ENCODE measurements at places on chromosomes 1 and 21. TPM values are rescaled to one million over a fixed set of nuclear protein-coding genes. Genes with fewer than 3 reads are reported as not detected.

The TMEM79 gene
- total RNA-seq: 6.3 TPM

The CD1D gene
- total RNA-seq: not detected

The PTP4A2 gene
- total RNA-seq: 267 TPM

The COL9A2 gene
- 2.4 TPM for total RNA-seq

The GRHL3 gene
- total RNA-seq: 1.0 TPM

GRCh38 chr1:89649783-89650182 lies 16.9 kb downstream of the LRRC8C start:
- no peaks in the 10 kb centered on the region for H3K4me1 ChIP-seq
- no peaks in the 10 kb centered on the region for H3K27me3 ChIP-seq
- no peaks in the 10 kb centered on the region for H3K36me3 ChIP-seq

DNA sequence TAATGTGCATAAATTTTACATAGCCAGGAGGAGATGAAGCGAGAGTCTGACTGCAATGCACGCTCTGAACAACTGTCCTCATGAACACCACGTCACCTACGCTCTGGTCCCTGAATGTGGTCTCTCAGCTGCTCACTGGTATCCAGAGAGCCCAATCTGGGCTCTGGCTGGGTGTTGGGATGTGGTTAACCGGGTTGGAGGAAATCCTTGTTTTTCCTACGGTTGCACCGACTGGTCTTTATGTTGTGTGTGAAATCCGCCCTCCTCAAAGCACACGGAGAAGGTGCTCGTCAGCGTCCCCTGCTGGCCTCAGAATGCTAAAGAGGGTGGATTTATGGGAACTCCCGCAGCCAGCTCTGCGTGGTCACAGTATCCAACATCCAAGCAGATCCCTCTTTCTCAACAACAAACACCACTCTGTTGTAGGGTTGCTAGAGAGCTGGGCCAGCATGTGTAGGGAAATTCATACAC lies 51.8 kb upstream of the FAM89A start:
- no peaks in the 10 kb centered on the region for H3K36me3 ChIP-seq
- no peak overlapping the region for H3K27ac ChIP-seq
- H3K27me3 ChIP-seq: no peaks in the 10 kb centered on the region
- peaks cover 7% of the 10 kb centered on the region for H3K4me1 ChIP-seq
- no peak overlapping the region for H3K4me3 ChIP-seq

DNA sequence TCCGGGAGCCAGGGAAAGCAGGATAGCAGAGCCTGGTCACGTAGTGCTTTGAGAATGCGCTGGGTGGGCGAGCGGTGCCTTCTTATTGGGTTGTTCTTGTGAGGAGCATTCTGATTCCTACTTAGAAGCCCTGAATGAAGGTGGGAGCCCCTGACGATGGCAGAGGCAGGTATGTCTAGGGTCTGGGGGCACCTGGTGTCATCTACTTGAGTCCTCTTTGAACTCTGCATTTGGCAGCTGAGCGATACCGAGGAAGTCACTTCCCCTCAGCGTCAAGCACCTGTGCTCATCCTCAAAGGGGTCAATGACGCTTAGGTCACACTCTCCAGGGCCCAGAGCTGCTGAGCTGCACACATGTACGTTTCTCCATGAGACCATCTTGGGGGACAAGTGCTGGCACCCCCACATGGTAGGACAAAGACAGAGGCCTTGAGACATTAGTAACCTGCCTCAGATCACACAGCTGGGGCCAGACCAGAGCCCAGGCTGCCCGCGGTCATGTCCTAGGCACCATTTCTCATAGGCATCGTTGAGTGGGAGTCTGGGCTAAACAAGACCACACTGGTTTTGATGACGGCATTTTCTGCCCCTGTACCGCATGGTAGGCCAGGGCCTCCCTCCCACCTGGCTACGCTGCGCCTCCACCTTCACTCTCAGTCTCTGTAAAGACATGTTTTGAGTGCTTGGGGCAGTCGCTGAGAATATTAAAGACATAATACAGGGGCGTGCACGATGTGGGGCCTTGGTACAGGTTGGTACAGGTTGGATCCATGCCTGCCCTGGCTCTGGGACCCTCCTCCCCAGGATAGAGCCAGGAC lies 69.1 kb upstream of the ABCG1 start:
- H3K4me3 ChIP-seq: no peak overlapping the region
- H3K27me3 ChIP-seq: no peaks in the 10 kb centered on the region
- H3K27ac ChIP-seq: no peak overlapping the region
- H3K36me3 ChIP-seq: no peaks in the 10 kb centered on the region
- 0 out of 2 replicates have a peak, but pooled peaks cover 2% of the 10 kb centered on the region for H3K4me1 ChIP-seq
- no peak for DNase-seq

DNA sequence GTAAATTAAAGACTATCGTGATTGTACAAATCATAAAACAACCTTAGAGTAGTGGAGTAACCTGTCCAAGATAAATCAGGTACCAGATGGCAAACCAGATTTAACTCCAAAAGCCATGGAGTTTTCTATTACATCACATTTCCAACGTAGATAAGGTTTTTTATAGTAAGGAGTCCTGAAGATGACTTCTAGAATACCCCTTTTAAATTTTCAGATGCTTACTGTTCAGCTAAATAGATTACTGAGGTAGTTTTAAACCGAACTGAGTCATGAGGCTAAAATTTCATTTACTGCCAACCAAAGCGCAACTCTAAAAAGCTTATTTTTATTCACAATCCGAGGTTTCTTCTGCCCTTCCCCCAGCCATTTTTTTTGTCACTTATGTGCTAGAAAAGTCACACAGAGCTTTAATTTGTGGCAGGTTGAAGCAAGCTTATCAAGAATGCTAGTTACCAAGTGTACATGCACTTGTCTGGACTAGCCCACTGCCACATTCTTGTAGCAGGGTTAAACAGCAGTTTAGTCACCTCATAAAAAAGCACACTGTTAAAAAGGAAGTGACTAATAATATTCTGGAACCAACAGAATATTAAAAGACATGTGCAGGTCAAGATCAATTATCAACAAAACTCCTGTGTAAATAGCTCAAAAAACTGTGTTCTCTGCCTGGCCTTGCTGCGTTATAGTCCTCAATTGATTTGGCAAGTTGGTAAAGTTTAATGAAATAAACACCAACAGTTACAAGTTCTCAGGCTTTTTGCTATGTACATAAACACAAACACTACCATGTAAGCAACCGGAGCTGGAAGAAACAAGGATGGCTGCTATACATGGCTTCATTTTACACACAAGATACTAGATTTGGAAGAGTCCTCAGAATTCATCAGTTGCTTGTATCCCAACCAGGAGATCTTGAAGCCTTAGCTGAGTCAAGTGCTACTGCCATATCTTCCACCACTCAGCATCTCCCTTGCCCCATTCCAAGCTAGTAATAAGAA lies 180.3 kb upstream of the DMRTA2 start:
- peak; percentile 40 for DNase-seq
- H3K27me3 ChIP-seq: no peaks in the 10 kb centered on the region
- 0 out of 2 replicates have a peak overlapping the region, but pooled peaks have one; percentile 4 for H3K4me3 ChIP-seq
- peaks cover 19% of the 10 kb centered on the region for H3K4me1 ChIP-seq
- H3K27ac ChIP-seq: peak overlapping the region; percentile 57

DNA sequence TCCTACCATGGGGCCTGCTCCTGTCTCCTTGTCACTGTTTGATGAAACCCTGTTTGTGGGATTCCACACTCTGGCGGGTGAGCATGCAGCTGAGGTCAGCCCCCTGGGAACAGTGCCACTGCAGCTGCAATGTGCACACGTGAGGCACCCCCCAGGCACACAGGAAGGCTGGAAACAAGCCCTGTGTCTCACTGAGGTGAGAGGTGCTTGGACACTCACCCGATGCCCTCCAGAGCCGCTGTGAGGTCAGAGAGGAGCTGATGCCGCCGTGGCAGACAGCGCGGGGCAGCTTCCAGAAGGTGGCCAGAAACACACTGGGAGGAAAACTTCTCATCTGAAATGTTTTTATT lies 49.7 kb downstream of the SLX9 start:
- no peak overlapping the region for H3K27ac ChIP-seq
- no peak for DNase-seq
- H3K36me3 ChIP-seq: no peaks in the 10 kb centered on the region

GRCh38 chr21:14115646-14116045 lies 95.1 kb downstream of the LIPI start:
- no peak for DNase-seq
- no peaks in the 10 kb centered on the region for H3K27me3 ChIP-seq
- H3K27ac ChIP-seq: no peak overlapping the region
- H3K36me3 ChIP-seq: no peaks in the 10 kb centered on the region

GRCh38 chr1:243842161-243842560 lies 7.9 kb downstream of the AKT3 start:
- no peak overlapping the region for H3K27ac ChIP-seq
- no peak for DNase-seq

DNA sequence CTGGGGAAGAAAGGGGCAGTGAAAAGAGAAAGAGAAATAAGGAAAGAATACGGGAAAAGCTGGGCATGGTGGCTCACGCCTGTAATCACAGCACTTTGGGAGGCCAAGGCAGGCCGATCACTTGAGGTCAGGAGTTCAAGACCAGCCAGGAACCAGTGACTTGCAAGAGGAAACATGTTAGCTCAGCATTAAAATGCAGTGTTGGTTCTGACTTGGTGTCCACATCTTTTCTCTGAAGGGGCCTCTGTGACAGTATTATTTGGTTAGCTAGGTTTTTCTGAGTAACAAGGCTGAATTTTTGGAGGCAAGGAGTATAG lies 26.8 kb downstream of the IER5 start:
- H3K4me3 ChIP-seq: no peak overlapping the region
- peaks cover 73% of the 10 kb centered on the region for H3K4me1 ChIP-seq
- no peaks in the 10 kb centered on the region for H3K27me3 ChIP-seq
- H3K36me3 ChIP-seq: no peaks in the 10 kb centered on the region
- H3K27ac ChIP-seq: no peak overlapping the region
- DNase-seq: no peak

GRCh38 chr1:110956586-110956985 lies 7.1 kb downstream of the LRIF1 start:
- no peaks in the 10 kb centered on the region for H3K36me3 ChIP-seq
- no peaks in the 10 kb centered on the region for H3K27me3 ChIP-seq
- no peak overlapping the region for H3K4me3 ChIP-seq

DNA sequence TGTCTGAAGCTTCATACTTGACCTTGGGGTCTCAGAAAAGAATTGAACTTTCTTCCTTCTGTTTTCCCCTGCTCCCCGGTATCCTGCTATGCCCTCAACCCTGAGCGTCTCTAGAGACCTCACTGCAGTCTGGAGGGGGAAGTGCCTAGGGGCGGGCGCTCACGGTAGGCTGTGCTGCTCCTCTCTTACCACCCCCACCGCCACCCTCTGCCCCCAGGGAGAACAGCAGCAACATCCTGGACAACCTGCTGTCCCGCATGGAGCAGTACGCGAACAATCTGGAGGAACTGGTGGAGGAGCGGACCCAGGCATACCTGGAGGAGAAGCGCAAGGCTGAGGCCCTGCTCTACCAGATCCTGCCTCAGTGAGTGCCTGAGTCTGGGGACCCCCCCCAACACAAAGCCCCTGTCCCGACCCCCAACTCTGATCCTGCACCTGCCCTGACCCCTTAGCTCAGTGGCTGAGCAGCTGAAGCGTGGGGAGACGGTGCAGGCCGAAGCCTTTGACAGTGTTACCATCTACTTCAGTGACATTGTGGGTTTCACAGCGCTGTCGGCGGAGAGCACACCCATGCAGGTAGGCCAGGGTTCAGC lies 10.3 kb downstream of the NPR1 start:
- no peak for DNase-seq
- H3K4me3 ChIP-seq: no peak overlapping the region
- peaks cover 3% of the 10 kb centered on the region for H3K4me1 ChIP-seq
- no peaks in the 10 kb centered on the region for H3K36me3 ChIP-seq
- no peaks in the 10 kb centered on the region for H3K27me3 ChIP-seq

GRCh38 chr1:18716785-18717678 lies 86.4 kb downstream of the PAX7 start:
- no peak overlapping the region for H3K27ac ChIP-seq
- H3K4me3 ChIP-seq: no peak overlapping the region

- no peak overlapping the region for H3K4me3 ChIP-seq
- H3K4me1 ChIP-seq: no peaks in the 10 kb centered on the region
Observed at GRCh38 chr1:228352677-228353481, 53.8 kb downstream of the TRIM11 start.

GRCh38 chr1:225343618-225344017 lies 84.2 kb downstream of the LBR start:
- H3K4me1 ChIP-seq: no peaks in the 10 kb centered on the region
- H3K27me3 ChIP-seq: no peaks in the 10 kb centered on the region
- H3K36me3 ChIP-seq: no peaks in the 10 kb centered on the region
- DNase-seq: peak; percentile 16
- no peak overlapping the region for H3K4me3 ChIP-seq
- no peak overlapping the region for H3K27ac ChIP-seq

- H3K4me3 ChIP-seq: no peak overlapping the region
- H3K36me3 ChIP-seq: peaks cover 48% of the 10 kb centered on the region
- no peaks in the 10 kb centered on the region for H3K27me3 ChIP-seq
- no peaks in the 10 kb centered on the region for H3K4me1 ChIP-seq
- DNase-seq: no peak
Observed at GRCh38 chr1:33322870-33323585, 2.1 kb upstream of the A3GALT2 start.

DNA sequence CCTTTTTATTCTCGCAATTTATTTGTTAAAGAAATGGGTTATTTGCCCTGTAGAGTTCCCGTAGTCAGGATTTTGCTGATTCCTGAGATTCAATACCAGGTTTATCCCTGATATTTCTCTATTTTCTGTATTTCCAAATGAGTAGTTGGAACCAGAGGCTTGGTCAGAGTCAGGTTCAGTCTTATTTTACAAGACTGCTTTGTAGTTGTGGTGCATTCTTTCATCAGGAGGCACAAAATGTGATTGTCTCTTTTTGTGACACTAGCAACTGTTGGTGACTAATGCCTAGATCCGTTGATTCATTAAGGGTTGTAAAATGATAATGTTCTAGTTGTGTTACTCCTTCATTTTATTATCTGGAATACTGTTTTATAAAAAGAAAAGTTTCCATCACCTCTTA lies 95.5 kb upstream of the TPTE start:
- no peak overlapping the region for H3K4me3 ChIP-seq
- no peak overlapping the region for H3K27ac ChIP-seq
- no peaks in the 10 kb centered on the region for H3K36me3 ChIP-seq
- no peak for DNase-seq
- H3K4me1 ChIP-seq: peaks cover 13% of the 10 kb centered on the region

DNA sequence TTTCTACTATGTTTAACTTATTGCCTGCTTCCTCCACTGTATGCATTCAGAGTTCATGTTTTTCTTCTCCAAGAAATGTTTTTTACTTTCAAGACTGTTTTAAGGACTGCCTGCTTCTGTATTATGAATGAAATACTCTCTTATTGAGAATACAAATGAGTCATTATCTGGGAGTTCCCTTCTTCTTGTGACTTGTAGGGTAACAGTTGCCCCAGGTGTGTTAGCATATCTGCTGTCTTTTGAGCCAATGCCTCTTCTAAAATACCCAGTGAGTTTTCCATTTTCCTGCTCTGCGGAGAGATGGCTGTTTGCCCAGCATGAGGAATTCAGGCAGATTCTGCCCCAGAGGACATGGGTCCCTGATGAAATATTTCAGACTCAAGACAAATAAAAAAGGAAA lies 34.1 kb upstream of the ST6GALNAC5 start:
- H3K36me3 ChIP-seq: no peaks in the 10 kb centered on the region
- no peak overlapping the region for H3K4me3 ChIP-seq
- DNase-seq: no peak
- no peaks in the 10 kb centered on the region for H3K27me3 ChIP-seq

GRCh38 chr1:221696027-221696426 lies 45.9 kb downstream of the DUSP10 start:
- no peaks in the 10 kb centered on the region for H3K4me1 ChIP-seq
- H3K27me3 ChIP-seq: no peaks in the 10 kb centered on the region
- DNase-seq: no peak

All from HCT116 (cell line).